ENCODE measurements at places on chromosomes 2 and 18.

GRCh38 chr18:77366720-77367641 lies 117.3 kb downstream of the GALR1 start:
- no peak for DNase-seq

- no peak for DNase-seq
These were observed 4.3 kb downstream of the TSHZ1 start for GRCh38 chr18:75214766-75215510.

- no peak for DNase-seq
These were observed 19.3 kb upstream of the SLC4A10 start for GRCh38 chr2:161604901-161605300.

DNA sequence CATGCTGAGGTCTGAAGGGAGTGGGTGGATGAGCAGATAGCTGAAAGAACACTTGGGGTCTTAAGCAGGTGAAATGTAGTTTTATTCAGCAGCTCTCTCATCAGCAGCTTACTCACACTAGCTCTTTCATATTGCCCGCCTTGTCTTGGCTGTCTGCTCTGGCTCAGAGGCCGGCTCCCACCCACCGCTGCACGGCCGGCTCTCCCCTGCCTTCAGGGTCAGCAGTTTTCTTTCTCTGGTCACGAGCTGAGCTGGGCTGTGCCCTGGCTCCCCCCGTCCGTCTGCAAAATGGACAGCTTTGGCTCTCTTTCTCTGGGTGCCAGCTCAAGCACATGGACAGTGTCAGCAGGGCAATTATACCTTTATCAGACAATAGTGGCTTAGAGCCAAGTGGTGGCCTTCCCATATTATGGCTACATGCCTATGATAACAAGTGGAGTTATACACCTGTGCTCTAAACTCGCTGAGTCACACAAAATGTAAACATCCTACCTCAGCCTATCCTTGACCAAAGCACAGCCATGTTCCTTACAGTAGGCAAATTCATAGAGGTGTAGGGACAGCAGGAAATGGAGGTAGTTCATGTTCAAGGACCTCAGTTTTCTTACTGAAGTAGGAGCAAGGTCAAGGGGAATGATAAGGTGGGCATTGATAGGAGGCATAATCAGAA lies 224.8 kb downstream of the SOCS6 start:
- DNase-seq, result no peak

DNA sequence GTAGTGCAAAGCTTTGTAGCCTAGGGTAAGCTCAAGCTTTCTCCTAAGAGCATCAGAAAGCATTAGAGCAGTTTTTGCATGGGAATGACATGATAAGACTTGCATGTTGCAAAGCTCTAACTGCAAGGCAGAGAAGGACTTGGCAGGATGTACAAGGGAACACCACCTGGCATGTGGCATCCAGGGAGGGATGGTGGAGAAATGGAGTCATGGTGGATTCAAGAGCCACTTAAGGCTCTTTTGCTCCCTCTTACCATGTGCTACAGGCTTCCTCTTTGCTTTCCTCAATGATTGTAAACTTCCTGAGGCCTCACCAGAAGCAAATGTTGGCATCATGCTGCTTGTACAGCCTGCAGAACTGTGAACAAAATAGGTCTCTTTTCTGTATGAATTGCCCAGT lies 266.0 kb downstream of the GLI2 start:
- no peak for DNase-seq

- DNase-seq, result no peak
These were observed 1027.6 kb downstream of the LRP1B start for GRCh38 chr2:141103216-141103615.

GRCh38 chr2:190551928-190552327 lies 17.4 kb upstream of the NEMP2 start:
- DNase-seq, result no peak

DNA sequence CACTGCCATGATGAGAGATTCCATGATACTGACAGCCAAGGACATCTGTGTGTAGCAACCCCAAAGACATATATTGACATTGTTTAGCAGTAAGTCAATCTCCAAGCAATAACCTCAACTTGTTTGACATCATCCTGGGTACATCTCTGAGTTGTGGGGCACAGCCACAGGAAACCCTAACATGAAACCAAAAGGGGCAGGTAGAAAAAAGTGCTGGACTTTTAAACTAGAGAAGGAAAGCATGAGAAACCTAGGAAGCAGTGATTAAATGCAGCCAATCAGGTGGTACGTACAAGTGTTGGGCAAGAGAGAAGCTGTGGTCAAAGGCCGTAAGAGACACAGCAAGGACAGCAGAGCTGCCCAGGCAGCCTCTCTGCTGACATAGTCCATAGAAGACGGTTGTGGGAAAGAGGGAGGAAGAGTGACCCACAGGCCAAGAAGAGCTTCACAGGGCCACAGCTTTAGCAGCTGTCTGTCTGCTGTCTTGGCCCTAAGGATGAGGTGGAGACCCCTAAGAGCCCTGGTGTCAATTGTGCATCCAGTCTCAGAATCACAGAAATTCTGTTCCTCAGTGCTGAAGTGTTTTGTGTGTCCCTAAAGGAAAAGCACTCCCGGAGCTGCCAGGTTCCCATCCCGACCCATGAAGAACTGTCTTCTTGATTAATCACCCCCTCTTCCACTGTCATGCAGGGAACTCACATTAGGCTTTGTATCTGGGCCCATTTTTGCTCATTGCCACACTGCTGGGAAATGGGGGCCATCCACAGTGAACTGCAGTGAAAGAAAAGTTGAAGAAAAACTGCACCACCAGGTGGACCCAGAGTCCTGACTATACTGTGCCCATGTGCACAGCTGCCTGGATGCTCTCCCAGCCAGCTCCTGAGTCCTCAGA lies 25.4 kb upstream of the CHN1 start:
- DNase-seq, result no peak

DNA sequence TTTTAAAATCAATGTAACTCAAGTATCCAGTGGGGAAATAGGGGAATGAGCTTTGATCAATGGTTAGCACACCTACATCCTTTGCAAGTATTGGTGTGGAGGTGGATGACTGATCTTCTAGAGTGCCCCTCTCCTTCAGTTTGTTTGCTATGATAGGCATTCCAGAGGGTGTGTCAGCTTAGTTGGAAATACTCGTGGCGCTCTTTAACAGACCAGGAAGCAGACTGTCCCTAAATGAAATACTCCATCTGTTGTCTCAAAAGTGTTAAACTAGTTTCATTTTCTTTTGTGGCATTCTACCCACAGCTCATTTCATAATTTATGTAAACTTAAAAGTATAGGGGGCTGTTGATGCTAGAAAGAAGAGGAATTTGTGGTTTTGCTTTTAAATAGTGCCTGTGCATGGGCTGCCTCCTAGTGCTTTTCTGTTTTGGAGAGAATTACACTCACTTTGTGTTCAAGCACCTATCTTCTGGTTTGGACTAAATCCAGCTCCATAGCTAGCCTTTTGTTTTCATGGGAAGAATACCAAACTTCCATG lies 66.2 kb downstream of the STAT1 start:
- DNase-seq, result no peak

DNA sequence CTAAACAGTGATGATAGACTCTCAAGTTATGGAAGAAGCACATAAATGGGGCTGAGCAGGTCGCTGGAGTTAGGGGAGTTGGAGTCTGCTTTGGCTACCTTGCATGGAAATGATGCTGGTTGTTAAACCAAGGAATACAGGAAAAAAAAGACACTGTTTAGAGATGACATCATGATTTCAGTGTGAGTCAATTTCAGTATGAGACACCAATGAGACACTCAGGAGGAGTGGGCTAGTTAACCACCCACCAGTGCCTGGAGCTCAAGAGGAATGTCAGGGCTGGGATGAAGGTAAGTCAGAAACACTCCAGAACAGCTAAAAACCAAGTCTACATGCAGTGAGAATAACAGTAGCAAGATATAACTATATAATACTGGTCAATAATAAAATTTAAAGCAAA lies 303.6 kb downstream of the SOX11 start:
- no peak for DNase-seq

DNA sequence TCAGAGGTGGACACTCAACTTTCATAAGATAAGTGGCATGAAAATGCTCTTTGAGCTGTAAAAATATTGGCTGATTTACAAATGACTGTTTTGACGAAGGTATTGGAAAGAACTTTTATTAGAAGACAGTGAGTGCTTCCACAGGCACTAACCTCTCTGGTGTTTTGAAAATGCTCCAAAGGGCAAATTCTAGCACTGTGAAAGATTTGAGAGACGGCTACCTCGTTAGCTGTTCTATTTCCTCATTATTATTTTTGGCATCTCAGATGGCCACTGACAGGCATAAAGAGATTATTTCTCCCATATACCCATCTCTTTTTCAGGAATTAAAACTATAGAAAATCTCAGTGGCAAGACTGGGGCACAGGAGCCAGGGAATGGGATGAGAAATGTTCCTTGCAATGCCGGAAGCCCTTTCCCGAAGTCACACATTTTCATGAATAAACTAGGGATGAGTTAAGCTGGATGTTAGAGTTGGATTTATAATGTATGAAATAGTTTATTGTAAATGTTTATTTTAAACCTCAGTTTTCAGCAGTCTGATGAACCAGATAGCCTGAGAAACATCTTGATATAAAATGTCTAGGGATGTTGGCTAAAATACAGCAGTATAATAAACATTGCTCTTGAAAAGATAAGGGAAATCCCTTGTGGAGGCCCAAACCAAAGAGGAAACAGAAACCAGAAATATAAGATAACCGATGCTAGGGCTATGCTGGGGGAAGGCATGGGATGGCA lies 175.7 kb downstream of the ASB1 start:
- no peak for DNase-seq

DNA sequence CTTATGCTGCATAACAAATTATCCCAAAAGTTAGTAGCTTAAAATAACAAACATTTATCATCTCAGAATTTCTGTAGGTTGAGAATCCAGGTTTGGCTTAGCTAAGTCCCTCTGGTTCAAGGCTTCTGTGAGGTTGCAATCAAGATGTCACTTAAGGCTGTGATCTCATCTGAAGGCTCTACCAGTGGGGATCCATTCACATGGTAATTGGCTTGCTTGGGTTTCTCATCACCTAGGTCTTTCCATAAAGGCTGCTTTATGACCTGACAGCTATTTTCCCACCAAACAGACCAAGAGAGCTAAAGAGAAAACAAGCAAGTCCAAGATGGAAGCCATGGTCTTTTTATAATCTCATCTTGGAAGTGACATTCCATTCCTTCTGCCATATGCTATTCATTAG lies 137.3 kb downstream of the DTNA start:
- no peak for DNase-seq

DNA sequence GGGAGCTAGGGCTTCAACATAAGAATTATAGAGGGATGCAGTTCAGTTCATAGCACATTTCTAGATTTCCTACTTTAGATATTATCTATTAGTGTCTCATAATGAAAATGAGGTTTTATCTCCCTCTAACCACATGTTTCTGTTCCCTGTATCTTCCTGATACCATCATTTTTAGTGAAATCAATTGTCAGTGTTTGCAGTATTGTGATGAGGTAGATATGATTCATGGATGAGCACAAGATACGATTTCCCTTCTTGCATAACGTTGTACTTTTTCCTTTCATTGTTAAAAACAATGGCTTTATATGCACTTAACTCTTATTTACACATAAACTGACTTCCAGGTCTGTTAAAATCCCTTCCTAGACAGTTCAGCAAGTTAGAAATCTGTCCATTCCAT lies 211.4 kb downstream of the ZBTB7C start:
- no peak for DNase-seq

DNA sequence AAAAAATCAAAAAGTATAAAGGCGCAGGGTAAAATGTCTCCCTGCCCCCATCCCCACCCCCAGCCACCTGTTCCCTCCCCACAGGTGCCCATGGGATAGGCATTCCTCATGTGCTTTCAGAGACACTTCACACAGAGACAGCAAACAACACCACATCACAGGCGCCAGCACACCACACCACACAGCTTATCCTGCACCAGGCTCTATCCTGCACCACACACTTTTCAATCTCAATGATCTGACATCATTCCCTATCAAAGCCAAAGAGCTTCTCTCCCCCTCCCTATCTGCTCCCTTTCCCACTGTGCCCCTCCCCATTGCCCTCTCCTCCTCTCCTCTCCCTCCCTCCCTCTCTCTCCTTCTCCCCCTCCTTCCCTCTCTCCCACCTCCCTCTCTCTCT lies 15.5 kb downstream of the FAM178B start:
- no peak for DNase-seq

DNA sequence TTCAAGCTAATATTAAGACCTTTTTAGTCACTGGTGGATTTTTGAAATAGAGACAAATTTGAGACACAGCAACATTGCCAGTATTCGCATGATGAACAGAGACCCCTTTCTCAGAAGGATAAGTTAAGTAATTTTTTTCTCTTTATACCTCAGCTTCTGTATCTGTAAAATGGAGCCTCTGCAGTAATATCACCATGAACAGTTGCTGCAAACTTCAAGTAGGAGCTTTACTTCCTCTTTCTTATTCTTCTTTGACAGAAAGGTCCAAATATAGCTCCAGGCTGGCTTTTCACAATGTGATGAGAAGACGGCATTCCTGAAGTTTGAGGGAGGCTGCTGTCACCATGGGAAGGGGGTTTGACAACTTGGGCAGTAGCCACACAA lies 158.7 kb downstream of the TDRD15 start:
- no peak for DNase-seq

DNA sequence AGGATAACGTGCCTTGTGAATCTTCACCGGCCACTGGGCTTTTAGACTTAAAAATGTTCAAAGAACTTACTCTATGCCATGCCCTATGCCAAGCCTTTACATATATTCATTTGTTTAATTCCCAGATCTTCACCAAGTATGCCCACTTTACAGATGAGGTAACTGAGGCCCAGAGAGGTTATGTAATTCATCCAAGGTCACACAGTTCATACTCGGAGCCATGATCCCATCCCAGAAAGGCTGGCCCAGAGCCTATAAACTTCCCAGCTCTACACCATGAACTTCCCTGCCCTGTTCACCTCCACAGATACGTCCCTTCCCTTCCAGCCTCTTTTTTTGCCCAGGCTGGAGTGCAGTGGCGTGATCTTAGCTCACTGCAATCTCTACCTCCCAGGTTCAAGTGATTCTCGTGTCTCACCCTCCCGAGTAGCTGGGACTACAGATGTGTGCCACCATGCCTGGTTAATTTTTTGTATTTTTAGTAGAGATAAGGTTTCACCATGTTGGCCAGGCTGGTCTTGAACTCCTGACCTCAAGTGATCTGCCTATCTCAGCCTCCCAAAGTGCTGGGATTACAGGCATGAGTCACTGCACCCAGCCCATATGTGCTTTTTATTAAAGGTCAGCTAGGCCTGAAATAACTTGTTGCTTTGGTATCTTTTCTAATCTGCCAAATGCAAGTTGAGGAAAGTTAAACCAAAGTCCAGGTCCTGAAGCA lies 44.1 kb downstream of the MTHFD2 start:
- DNase-seq, result no peak

- DNase-seq, result no peak
These were observed 169.2 kb downstream of the TGIF1 start for GRCh38 chr18:3619222-3619621.

DNA sequence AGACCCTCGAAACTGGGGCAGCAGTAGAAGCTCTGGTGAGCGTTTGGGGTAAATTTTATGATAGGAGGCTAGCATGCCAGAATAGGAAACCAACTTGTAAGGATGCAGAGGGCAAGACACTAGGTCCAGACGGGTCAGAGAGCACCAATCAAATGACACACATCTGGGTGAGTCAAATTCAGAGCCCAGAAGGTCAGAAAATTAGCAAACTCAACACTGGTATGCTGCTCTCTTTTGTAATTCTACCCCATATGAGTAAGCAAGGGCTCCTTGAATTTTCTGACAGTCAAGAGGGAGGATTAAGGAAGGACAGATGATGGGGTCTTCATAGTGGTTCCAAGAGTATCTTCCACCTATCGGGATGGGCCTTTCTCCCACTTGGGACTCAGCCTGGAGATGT lies 209.8 kb downstream of the BCL2 start:
- DNase-seq, result no peak
